ENCODE measurements at places on chromosomes 1 and 21.

DNA sequence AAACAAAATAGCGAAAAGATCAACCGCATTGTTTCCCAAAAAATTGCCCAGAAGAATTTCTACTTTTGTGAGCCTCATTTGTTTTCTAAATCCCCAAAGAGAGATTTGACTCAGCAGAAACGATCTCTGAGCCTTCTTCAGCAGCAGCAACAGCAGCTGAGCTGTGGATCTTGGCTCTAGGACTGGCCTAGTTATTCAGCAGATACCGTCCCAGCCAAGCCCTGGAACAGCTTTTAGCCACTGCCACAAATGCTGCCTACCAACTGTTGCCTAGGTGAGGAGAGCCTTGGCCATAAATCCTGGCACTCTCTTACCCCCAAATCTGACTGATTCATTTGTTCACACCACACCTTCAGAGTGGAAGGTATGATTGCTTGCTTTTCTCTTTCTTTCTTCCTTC, 320.1 kb downstream of the TGFB2 start:
- no peak for DNase-seq

DNA sequence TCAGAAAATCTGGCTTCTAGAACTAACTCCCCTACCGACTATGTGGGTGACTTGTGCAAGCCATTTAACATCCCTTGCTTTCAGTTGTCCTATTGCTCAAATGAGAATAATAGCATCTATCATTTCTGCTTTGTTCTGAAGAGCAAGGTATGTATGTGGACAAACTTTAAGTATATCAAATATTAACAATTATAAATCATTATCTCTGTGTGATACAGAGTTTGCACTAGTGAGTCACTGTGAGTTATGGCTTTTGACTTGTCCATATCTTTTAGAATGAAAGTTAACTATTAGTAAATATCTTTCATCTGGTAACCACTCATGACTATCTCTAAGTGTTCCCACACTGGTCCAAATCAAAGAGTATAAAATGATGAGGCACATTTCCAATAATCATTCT, 812.9 kb upstream of the ADGRL2 start:
- no peak for DNase-seq

DNA sequence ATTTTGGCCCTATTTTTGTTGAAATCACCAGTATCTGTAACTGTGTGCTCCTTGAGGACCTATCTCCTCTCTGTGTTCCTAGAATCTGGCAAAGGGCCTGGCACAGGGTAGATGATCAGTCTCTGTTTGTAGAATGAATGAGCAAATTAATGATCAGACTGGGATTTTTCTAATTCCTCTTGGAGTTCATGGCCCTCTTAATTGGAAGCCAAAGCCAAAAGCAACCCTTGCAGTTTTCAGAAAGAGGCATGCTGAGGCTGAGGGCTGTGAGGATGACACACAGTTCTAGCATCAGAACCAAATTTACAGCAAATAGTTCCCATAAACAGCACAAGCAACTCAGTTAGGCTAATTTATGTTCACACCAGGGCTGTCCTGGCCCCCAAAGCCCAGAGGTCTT, 111.1 kb upstream of the BEND5 start:
- no peak for DNase-seq

GRCh38 chr1:85225624-85226380, 25.0 kb upstream of the SYDE2 start:
- DNase-seq: no peak

- DNase-seq: no peak
Measured at GRCh38 chr1:197695961-197696360, 79.3 kb downstream of the DENND1B start.

DNA sequence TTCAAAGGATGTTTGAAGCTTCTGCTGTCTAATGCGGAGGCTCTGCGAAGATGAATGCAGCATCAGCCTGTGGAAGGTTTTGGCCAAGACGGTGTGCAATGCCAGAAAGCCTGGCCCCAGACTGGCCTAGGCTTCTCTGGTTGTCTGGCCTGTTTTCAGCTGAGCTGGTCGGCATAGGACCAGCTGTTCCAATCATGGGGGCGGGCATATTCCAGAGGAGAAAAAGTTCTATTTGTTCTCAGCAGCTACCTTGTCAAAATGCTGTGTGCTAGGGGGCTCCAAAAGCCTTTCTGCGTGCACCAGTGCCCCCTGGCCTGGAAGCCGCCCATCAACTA, 57.6 kb downstream of the TGFB2 start:
- no peak for DNase-seq

DNA sequence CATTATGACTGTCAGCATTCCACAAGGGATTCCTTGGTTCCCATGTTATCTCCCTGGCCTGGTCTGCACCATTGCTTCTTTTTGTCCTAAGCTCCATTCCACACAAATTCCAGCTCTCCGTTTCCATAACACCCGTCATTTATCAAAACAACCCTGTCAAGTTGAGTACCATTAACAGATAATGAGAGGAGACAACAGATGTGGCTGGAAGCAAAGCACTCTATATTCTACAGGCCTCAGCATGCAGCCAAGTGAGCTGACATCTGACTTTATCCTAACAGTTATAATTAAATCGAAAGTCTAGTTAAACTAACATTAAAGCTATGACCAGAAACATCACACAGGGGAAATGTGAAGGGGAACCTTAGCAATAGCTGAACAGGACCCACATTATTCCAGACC, 110.4 kb downstream of the RERE start:
- DNase-seq: no peak

GRCh38 chr1:38151399-38151798, 104.8 kb upstream of the POU3F1 start:
- DNase-seq: no peak

- DNase-seq: no peak
Measured at GRCh38 chr21:45918835-45919447, 62.6 kb upstream of the COL6A1 start.

DNA sequence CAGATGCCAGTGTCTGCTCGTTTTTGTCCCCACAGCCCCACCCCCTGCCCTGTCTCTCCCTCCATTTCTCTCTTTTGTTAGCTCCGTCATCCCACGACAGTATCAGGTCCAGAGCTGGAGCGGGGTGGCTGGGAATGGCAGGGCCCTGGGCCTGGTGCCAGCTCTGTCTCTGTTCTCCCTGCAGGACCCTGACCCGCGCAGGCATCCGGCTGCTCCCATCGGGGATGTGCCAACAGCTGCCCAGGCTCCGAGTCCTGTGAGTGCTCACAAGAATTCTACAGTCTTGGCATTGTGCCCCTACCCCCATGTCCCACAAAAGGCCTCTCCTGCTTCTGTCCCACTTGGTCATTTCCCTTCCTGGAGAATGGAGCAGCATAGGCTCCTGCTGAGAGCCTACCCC, 37.4 kb downstream of the UBE2T start:
- no peak for DNase-seq

DNA sequence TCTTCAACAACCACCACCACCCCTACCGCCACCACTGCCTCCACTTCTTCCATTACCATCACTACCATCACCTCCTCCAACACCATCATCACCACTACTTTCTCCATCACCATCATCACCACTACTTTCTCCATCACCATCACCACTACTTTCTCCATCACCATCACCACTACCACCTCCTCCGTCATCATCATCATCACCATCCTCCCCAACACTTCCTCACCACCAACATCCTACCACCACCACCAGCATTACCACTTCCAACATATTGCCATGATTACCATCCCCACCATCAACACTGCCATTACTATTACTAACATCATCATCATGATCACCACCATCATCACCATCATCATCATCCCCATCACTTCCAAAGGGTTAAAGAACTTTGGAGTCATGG, 34.7 kb downstream of the NGF start:
- no peak for DNase-seq

GRCh38 chr1:197367627-197368026, 99.6 kb downstream of the CRB1 start:
- no peak for DNase-seq

DNA sequence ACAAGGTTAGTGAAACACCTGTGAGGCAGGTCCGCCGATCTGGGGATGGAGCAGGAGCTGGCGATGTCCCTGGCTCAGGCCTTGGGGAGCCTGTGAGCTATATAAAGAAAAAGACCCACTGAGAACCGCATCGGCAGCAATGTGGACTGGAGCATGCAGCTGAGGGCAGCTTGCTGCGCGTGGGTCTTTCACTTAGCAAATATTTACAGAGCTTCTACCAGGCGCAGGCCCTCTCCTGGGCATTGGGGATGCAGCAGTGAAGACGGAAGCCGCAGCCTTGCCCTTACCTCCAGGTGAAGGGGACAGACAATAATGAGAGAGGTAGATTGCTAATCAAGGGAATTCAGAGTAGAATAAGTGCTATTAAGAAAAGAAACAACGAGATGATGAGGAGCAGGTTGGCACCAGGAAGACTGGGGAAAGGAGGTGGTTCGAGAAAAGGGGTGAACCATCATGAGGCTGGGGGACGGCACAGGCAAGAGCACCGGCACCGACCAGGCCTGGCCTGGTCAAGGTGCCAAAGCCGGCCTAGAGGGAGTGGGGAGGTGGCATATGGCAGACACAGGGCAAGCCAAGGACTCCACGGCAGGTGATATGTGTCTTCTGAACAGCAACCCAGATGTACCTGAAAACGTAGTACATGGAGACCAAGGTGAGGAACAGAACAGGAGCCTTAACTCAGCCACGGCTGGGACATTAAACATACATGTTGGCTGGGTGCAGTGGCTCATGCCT, 60.7 kb upstream of the PAX7 start:
- no peak for DNase-seq

Measured in vagina (tissue), 2 donors.